ENCODE measurements at places on chromosomes 1 and 21. TPM values are rescaled to one million over a fixed set of nuclear protein-coding genes. Genes with fewer than 3 reads are reported as not detected.

Gene CNKSR1
- 36.0 TPM for total RNA-seq

Gene SLC1A7
- 21.1 TPM for total RNA-seq

Gene C1orf226
- 31.4 TPM for total RNA-seq

Gene RHEX
- 11.3 TPM for total RNA-seq

Gene HSPA13
- 12.0 TPM for total RNA-seq

Gene KLHL12
- total RNA-seq: 26.8 TPM

Gene NHLH1
- not detected for total RNA-seq

All from mucosa of gallbladder (tissue), 1 donor.